Activated CD4-positive, alpha-beta T cell treated with anti-CD3 and anti-CD28 coated beads, Interleukin-2, Interleukin-6, amounts not matched to agents 100 ng/mL and 50 ng/mL, durations not matched to agents 16 hours and 8 hours (primary cell): ENCODE measurements at places on chromosomes 4 and X.

DNA sequence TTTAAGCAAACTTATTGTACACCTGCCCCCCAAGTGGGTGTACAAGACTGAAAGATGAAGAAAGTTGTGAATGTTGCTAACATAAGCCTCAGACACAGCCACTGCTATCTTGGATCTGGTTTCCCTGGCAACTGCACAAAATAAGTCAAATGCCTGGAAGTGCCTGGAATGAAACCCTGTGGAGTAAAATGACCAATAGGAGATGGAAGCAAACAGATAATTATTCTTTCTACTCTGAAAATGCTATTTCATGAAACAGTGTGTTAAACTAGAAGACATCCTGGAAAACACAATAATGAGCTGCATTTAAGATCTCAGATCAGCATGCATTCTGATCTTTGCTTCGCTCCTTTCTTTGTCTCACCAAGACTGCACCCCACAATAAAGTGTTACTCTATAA, 1016.0 kb downstream of the ARAP2 start:
- DNase-seq, result no peak

DNA sequence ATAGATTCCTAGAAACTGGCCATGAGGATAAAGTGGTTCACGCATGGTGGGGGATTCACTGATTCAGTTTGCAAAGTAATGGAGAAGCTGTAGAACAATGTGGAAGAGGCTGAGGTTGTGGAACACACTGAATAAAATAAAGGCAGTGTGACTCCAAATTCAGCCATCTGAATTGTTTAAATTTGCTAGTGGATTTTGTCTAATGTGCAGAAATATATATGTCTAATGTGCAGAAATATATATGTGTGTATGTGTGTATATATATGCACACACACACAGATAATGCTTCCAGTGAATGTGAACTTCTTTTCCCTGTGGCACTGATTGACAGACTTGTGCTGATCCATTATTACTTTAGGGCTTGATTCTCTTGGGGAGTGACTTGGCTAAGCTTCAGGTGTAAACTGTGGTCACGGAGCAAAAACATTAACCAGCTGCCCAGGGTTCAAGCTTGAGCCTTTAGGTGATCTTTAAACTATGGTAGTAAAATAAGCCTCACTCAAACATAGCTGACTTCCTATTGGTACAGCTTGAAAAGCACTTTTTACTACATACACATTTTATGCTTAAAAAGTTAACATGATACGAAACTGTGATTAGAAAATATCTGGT, 3.5 kb downstream of the STBD1 start:
- DNase-seq, result no peak

- no peak for DNase-seq
These were observed 27.2 kb upstream of the FMR1NB start for GRCh38 chrX:147953976-147954375.

- no peak for DNase-seq
These were observed 93.9 kb downstream of the PPP1R2C start for GRCh38 chrX:42684065-42684464.

- no peak for DNase-seq
These were observed 26.0 kb downstream of the SH3TC1 start for GRCh38 chr4:8224975-8225625.

DNA sequence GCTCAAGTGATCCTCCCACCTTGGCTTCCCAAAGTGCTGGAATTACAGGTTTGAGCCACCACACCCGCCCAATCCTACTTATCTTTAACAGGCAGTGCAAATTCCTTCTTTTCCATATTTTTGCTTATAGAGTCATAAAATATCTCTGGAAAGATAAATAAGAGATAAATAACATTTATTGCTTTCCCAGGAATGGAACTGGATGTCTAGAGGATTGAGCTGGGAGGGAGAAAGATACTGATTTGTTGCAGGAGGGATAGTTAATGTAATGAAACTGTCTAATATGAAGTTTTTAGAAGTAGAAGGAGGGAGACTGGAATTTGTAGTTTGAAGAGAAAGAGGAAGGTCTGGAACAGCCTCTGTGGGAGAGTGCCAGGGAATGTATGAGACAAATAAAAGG, 20.2 kb downstream of the ITGB1BP2 start:
- no peak for DNase-seq

DNA sequence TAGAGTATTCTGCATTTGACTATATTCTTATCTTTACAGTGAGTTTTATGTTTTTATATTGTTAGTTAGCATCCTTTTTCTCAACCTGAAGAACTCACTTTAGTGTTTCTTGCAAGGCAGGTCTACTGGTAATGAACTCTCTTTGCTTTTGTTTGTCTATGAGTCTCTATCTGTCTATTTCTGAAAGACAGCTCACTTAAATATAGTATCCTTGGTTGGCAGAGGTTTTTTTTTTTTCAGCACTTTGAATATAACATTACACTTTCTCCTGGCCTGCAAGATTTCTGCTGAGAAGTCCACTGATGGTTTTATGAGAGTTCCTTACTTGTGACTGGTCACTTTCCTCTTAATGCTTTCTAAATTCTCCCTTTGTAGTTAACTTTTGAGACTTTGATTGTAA, 32.8 kb upstream of the C4orf54 start:
- DNase-seq, result no peak

DNA sequence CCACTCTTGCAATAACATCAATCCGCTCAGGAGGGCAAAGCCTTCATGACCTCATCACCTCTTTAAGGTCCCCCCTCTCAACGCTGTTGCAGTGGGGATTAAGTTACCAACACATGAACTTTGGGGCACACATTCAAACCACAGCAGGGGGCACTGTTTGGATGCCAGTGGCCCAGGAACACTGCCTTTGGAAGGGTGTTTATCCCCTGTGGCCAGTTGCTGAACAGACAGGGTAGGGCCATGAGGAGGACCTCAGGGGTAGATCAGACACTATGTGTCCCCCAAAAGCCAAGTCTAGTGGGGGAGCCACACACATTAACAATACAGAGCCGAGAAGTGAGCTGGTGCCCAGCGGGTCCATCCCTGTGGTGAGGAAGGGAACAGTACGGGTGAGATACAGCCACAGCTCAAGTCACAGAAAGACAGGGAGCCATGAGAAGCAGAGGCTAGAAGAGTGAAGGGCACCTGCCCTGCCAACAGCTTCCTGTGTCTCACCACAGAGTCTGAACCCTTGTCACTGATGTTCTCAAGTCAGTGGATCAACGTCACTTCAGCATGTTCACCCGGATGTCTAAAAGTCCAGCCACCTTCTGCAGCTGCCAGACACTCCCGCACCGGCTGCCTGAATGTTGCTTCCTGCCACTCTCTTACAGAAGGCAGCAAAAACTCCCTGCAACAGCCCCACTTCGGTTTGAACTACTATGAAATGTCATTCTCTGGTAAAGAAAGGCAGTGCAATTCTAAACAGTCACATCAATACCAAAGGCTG, 19.9 kb upstream of the MXD4 start:
- peak; percentile 77 for DNase-seq

- no peak for DNase-seq
These were observed 7.6 kb downstream of the WFS1 start for GRCh38 chr4:6277139-6277802.

DNA sequence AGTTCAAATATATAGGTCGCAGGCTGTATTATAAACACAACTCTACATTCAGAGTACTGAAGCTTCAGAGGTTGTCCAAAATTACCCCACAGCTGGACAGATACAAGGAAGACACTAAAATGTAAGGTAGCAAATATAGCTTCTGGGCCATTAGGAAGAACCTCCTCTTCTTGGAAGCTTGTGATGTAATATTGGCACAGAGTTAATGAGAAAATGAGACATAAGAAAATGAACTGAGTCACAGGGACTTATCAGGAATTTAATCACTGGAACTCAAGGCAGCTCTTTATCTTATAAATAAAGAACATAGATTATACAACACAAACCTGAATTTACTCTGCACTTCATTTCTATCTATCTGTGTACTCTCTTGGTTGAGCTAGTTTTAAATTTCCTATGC, 344.7 kb downstream of the PCDH10 start:
- no peak for DNase-seq

DNA sequence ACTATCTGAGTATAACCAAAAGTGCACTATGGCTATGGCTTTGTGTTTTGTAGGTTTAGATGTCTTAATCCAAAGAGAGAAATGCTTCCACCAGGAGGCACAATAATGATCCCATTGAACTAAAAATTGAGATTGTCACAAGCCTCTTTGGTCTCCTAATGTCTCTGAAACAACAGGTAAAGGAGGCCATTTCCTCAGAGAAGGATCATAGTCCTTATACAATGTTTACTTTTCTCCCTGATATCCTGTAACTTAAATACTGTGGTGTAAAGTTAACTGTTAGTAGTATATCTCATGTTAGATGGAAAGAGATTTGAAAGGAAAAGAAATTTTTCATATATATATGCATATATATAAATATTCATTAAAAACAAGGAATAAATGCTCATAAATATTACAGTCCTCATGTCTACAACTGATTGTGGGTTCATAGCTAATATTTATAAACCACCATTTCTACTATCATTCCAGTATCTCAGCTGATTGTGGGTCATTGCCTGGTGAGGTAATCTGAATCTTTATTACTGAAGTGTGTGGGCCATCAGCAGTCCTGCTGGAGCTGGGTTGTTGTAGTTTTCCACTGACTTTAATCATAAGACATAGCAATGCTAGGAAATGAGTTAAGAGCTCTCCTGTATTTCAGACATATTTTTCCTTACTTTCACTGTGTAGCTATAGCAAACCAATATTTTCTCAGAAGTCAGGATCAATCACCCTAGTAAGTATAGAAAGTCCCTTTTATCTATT, 1230.4 kb downstream of the PCDH18 start:
- no peak for DNase-seq

- DNase-seq, result no peak
These were observed 75.8 kb downstream of the TSPAN7 start for GRCh38 chrX:38636949-38637819.

DNA sequence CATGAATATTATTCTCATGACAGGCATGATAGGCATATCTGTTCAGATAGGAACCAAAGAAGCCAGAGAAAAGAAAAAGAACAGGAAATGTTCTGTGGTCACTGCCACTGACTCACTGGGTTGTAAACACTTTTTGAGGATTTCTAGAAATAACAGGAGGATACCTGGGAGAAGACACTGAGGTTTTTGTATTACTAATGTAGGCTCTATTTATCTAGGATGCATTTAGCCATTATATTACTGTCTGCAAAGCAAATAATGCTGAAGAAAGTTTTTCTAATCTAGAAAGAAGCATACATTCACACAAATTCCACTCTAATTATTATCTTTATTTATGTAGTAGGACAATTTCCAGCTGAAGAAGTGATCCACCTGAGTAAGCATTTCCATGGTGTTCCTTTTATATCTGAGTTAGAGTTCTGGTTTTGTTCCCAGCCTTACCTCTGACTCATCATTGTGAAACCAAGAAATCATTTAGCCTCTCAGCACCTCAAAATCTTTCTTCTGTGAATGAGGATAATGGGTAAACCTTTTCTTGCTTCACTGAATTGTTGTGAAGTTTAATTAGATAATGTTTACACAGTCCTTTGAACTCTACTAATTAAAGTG, 40.2 kb upstream of the EPGN start:
- DNase-seq, result no peak

DNA sequence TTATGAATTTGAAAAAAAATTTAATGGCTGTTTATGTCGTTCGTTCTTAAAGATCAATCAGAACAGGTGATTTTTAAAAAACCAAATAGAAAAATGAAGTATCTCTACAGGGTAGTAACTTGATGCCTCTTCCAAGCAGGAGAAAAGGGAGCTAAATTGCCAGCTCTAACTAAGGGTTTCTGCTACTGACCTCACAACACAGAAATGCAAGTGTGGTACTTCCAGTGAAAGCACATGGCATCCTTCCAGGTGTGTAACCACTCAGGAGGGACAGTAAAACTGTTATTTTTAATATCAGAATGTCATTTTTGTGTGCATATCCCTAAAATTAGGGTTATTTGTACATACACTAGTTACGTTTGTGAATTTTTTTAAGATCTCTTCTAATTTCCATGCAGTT, 116.8 kb upstream of the ZCCHC13 start:
- DNase-seq, result no peak

GRCh38 chrX:122582280-122582974, 601.7 kb upstream of the GRIA3 start:
- no peak for DNase-seq

- no peak for DNase-seq
These were observed 466.9 kb downstream of the FSTL5 start for GRCh38 chr4:161696944-161697343.

DNA sequence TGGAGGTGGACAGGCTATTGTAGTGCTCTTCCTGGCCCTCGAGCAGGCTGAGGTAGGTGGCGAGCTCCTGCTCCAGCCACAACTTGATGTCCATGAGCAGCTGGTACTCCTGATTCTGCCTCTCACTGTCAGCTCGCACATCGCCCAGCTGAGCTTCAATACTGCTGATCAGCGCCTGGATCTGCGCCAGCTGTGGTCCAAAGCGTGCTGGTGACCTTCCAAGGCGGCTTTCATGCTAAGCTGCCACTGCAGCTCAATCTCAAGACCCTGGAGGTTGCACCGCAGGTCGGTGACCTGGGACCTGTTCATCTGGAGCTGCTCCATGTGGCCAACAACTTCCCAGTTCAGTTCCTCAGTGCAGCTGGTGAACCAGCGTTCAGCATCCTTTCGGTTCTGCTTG, 31.2 kb downstream of the LRIT3 start:
- no peak for DNase-seq

DNA sequence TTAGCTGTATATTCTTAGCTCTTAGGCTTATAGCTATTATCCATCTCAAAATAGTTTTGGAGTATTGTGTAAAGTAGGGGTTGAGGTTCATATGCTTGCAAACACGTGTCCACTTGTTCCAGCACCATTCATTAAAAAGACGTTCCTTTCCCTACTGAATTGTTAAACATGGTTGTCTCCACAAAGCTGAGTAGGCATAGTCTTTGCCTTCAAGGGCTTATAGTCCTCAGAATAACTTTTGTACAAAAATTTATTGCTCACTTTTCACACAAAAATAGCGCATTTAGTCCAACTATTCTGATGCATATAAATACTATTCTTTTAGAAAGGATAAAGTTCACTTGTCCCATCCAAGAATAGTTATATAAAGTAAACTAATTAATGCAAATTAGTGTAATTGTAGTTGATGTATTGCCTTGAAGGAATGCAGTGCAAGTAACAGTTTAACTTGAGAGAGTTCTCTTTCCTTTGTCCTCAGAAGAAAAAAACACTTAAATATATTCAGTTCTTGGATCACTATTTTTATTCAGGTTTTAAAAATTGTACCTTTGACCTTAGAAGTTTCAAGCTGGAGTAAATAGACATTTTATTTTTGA, 14.1 kb downstream of the LRIT3 start:
- no peak for DNase-seq
